ENCODE measurements at places on chromosomes 3 and 15. TPM values are rescaled to one million over a fixed set of nuclear protein-coding genes. Genes with fewer than 3 reads are reported as not detected.

DNA sequence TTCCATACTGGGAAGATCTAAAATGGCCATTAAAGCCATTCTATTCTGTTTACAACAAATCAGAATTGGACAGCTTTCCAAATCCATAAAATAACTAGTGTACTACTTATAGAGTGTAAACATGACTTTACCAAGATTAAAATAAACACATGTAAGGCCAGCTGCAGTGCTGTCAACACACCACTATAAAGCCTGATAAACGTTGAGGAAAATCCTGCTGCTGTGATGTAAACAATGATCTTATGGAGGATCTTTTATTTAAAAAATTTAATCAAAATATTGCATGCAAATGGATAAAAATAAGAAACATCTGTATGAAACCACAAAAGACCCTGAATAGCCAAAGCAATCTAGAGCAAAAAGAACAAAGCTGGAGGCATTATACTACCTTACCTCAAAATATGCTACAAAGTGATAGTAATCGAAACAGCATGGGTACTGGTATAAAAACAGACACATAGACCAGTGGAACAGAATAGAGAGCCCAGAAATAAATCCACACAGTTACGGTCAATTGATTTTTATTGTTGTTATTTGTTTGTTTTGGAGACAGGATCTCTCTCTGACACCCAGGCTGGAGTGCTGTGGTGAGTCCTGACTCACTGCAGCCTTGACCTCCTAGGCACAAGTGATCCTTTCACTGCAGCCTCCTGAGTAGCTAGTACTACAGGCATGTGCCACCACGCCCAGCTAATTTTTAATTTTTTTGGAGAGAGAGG, 428.8 kb upstream of the C2CD4B start:
- DNase-seq, result no peak

GUCA1C gene
- total RNA-seq, result not detected

DNA sequence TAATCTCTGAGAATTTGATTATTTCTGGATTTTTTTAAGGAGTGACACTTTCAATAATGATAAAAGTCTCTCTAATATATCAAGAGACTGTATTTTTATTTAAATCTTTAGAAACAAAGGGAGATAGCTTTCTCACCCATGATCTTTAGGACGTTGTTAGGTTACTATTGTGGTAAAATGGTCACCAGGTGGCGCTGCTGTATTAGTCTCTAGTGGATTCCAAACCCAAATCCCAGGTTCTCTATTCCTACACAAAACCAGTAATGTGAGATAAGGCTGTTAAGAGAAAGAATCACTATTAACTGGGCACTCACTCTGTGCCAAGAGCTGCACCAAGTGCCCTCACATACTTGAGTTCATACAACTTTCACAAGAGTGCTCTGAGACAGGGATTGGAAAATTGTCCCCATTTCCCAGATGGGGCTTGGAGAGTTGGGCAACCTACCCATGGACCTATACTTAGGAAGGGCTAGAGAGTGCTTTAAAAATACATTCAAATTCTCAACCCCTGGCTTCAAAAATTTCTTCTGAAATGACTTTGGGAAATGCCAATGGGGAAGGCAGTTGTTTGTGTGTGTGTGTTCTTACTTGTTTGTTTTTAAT, 593.4 kb upstream of the TGFBR2 start:
- DNase-seq, result peak; percentile 67

GRCh38 chr3:38990621-38991020, 61.1 kb downstream of the SCN11A start:
- DNase-seq, result no peak

CD86 gene
- 29.5 TPM for total RNA-seq

DNA sequence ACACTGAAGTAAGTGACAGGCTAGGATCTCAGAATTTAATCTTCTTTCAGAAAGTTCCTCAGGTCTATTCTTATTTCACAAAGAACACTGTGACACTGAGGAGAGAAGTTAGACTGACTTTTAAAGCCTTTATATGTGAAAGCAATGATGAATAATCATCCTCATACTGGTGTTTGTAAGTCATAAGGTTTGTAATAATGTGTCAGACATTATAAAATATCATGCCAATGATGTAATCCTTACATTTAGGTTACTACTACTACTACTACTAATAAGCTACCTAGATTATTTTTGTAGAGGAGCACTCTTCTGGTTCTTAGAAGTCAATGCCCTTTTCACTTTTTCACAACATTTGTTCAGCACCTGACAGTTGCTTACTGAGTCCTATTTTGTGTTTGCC, 33.4 kb downstream of the FANCD2OS start:
- DNase-seq, result no peak

GRCh38 chr3:114878114-114878839, 268.8 kb downstream of the ZBTB20 start:
- DNase-seq, result no peak

DNA sequence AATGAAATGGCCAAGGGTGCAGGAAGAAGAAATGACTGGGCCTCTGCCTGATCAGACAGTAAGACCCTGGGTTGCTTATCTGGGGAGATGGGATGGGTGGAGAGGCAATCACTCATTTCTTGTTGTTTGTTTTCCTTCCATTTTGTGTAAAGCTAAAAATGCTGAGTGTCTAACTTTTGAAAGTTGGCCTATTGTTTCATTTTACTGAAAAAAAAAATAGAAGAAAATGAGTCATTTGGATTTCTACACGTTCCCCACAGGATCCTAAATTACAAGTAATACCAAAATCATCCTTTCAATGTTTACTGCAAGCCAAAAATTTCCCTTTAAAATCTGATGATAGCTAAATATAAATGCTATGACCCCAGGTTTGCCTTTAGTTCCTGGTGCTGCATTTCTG, 30.6 kb downstream of the PTX3 start:
- DNase-seq, result no peak

RAB6B gene
- total RNA-seq, result 5.5 TPM

TNNC1 gene
- total RNA-seq, result 44.0 TPM

GRCh38 chr3:172678068-172678467, 32.8 kb downstream of the NCEH1 start:
- no peak for DNase-seq

- DNase-seq, result no peak
These were observed 459.7 kb upstream of the ZNF717 start for GRCh38 chr3:76245073-76245472.

- no peak for DNase-seq
These were observed 128.6 kb downstream of the DUT start for GRCh38 chr15:48459571-48460442.

- DNase-seq, result peak; percentile 82
These were observed 853 bp downstream of the TEX264 start for GRCh38 chr3:51671734-51672475.

GRCh38 chr3:101189796-101190195, 130.6 kb downstream of the IMPG2 start:
- no peak for DNase-seq

ISLR2 gene
- 1.2 TPM for total RNA-seq

CCR9 gene
- not detected for total RNA-seq

GRCh38 chr3:129758785-129759320, 134.7 kb downstream of the TMCC1 start:
- DNase-seq, result no peak

ZMYND10 gene
- 32.8 TPM for total RNA-seq

DNA sequence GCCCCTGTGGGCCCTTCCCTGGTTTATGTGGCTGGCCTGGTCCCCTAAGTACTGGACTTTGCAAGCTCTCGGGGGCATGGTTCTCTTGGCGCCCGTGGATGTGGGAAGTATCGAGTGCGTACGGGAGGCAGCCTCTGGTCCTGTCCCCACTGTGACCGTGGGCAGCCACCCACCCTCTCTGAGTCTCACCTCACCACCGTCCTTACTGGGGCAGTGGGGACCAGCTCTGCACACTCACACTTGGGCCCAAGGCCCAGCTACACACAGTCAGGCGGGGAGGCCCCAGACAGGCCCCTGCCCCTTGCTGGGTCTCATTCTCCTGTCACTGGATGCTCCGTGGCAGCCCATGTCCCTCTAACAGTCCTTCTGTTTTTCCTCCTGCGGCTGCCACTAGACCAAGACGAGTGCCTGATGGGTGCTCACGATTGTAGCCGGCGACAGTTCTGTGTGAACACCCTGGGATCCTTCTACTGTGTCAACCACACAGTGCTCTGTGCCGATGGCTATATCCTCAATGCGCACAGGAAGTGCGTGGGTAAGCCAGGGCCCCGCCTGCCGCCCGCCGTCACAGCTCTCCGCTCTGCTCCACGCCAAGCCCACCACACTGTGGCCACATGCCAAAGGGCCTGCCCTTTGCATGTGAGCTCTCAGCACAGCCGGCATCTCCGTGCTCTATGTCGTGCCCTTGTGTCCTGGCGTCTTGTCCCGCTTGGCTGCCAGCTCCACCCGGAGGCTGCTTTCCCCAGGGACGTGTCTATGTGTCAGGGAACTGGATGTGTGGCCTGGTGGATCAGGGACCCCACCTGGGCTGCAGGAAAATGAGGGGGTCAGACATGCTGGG, 72.7 kb downstream of the FBLN2 start:
- no peak for DNase-seq

DNA sequence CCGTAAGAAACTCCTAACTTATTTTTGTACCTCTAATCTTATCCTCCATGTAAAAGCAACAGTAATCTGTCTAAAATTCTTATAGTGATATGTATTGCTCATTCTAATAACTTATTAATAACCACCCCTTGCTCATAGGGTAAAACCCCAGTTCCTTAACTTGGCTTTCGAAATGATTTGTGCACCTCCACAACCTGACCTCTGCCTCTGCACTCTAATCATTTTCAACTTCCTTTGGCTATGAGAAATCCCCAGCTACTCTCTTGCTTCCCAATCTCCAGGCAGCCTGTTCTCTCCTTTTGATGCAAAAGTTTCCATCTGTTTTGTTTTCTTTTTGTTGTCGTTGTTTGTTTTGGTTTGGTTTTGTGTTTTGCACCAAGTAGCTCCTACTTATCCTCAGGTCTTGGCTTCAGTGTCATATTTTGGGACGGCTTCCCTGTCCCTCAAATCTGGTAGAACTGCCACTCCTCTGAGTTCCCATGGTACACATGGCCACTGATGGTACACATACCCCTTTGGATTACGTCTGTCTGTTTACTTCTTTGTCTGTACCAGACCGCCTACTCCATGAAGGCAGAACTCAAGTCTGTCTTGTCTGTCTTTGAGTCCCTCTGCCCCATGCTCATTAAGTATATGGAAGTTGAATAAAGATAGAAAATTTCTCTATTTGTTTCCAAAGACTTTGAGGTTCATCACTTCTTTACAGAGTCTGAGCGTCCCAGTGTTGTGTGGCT, 105.6 kb upstream of the TGFBR2 start:
- no peak for DNase-seq

UROC1 gene
- not detected for total RNA-seq

- DNase-seq, result no peak
These were observed 30.3 kb upstream of the C15orf39 start for GRCh38 chr15:75171408-75171807.

ECE2 gene
- total RNA-seq, result not detected

- DNase-seq, result peak; percentile 38
These were observed 133.6 kb downstream of the NSMCE3 start for GRCh38 chr15:29135702-29136646.

DNA sequence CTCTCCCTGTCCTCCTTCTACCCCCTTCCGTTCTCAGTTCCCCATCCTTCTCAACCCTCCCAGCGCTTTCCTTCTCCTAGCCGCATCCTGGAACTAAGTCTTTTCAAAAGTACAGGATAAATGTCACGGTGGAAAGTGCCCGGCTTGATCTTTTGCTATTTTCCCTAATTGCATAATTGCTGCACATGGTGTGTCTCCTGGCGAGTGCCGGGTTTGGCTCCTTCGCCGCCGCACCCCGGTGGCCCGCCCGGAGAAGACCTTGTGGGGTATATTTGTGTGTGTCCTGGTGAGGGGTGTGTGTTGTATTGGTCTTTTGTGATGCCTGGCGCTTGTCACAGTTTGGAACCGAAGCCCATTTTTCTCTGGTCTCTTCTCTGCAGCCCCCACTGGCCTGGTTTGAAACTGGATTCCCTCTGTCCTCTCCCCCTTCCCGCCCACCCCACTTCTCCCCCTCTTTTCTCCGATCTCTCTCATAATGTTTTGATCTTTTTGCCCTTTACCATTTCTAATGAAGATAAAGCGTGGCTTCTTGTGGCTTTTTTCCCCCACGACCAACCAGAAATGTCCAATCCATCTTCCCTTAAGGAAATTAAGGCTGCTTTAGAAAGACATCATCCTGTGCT, 692 bp downstream of the UBE2E2 start:
- peak; percentile 50 for DNase-seq

DNA sequence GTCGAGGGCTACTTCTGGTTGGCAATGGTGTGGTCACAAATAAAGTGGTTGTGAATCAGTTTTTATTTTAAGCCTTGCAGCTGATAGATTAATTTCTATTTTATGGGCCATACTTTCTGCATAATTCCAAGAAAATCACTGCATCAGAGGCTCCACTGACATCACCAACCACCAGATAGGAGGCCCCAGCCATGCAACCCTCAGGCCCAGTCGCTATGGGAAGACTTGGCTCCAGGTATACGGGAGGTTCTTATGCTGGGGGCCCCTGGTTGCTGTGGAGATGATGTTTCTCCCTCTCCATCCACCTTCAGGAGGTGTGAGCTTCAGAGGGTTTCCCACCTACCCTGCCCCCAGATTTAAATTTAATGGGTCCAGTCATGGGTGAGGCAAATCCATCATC, 57.4 kb downstream of the ISG20 start:
- DNase-seq, result no peak

- no peak for DNase-seq
These were observed 14.4 kb downstream of the TM4SF1 start for GRCh38 chr3:149363053-149363452.

- DNase-seq, result peak; percentile 43
These were observed 38.8 kb downstream of the SMAD6 start for GRCh38 chr15:66740802-66741201.

SPATA12 gene
- 0.15 TPM for total RNA-seq

DNA sequence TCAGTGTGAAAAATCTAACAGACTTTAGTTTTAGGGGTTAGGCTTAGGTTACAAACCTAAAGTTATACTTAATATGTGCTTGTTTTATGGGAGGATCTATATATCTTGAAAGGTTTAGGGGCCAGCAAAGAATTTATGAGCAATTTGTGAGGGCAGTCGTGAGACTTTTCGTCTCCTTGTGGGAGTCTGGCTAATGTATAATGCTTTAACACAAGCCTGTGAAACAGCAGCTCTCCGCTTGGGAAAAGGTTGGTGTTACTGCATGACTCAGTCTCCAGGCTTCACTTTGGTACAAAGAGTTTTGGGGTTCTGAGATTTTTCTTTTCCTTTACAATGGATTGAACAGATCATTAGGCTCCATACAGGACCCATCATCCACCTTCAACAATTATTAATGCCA, 79.0 kb upstream of the MFGE8 start:
- DNase-seq, result no peak

GRCh38 chr3:44596621-44597020, 11.9 kb downstream of the ZNF660 start:
- DNase-seq, result no peak

UNC45A gene
- 50.4 TPM for total RNA-seq
